ENCODE measurements at places on chromosomes 7 and 10.

GRCh38 chr7:135768064-135768463 is 19.5 kb upstream of the FAM180A start:
- no peak for DNase-seq

- DNase-seq: no peak
Measured at GRCh38 chr10:3163879-3164278, 8.7 kb downstream of the PITRM1 start.

GRCh38 chr7:39468261-39468660 is 97.9 kb upstream of the YAE1 start:
- DNase-seq: no peak

DNA sequence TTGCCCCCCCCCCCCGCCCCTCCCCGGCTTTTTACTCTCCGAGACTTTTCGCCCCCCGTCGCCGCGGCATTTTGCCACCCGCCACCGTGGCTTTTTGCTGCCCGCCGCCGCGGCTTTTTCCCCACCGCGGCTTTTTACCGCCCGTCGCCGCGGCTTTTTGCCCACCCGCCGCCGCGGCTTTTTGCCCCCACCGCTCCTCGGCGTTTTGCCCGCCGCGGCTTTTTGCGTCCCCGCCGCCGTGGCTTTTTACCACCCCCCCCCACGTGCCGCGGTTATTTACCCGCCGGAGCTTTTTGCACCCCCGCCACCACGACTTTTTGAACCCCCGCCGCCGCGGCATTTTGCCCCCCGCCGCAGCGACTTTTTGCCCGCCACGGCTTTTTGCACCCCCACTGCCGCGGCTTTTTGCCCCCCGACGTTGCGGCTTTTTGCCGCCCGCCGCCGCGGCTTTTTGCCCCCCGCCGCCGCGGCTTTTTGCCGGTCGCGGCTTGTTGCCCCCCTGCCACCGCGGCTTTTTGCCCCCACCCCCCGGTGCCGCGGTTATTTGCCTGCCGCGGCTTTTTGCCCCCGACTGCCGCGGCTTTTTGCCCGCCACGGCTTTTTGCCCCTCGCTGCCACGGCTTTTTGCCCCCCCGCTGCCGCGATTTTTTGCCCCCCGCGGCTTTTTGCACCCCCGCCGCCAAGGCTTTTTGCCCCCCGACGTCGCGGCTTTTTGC is 461.1 kb downstream of the ZNF33B start:
- no peak for DNase-seq

DNA sequence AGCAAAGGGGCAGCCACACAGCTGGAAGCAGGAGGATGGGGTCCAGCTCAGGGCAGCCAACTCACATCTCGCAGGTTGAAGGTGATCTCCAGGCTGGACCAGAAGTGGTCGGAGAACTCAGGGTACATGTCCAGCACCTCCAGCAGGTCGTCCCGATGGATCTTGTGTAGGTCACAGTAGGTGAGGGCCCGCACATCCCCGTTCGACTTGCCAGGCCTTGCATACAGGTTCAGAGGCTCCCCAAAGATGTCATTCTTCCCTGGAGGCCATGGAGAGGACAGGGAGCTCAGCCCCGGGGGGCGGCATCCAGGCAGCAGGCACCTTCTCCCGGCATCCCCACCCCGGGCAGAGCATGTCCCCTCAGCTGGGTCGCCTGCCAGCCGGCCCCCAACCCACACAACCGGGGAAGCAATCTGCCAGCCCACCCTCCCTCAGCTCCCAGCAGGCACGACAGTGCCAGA is 29.3 kb downstream of the KCNH2 start:
- no peak for DNase-seq
